ENCODE measurements at places on chromosomes 4 and X. TPM values are rescaled to one million over a fixed set of nuclear protein-coding genes. Genes with fewer than 3 reads are reported as not detected.

The LRIT3 gene
- total RNA-seq, result 0.25 TPM

The PAGE4 gene
- not detected for total RNA-seq

The ARSJ gene
- 16.7 TPM for total RNA-seq

The KLHL15 gene
- 7.2 TPM for total RNA-seq

The MAGEE2 gene
- total RNA-seq, result not detected

The HSFX3 gene
- total RNA-seq, result not detected

GRCh38 chrX:19799319-19800182, 87.8 kb downstream of the SH3KBP1 start:
- H3K27ac ChIP-seq, result no peak overlapping the region
- H3K36me3 ChIP-seq, result no peaks in the 10 kb centered on the region
- no peaks in the 10 kb centered on the region for H3K27me3 ChIP-seq

DNA sequence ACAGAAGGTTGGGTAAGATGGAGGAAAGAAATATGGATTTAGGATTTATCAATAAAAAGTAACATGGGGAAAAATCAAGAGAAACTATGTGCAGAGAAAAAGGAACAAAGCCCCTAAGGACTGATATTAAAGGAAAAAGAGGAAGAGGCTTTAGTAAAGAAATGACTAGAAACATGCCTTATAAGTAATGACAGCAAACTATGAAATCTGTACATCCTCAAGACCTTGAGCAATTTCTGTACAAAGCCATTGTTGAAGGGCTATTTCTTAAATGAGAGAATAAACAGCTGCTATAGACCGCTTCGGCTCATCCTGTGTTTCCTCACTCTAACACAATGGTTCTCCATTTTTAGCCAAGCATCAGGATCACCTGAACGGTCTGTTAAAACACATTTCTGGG, 180.3 kb upstream of the ATOH1 start:
- no peaks in the 10 kb centered on the region for H3K4me1 ChIP-seq
- no peaks in the 10 kb centered on the region for H3K36me3 ChIP-seq
- H3K27ac ChIP-seq, result no peak overlapping the region
- no peak overlapping the region for H3K4me3 ChIP-seq
- DNase-seq, result no peak

DNA sequence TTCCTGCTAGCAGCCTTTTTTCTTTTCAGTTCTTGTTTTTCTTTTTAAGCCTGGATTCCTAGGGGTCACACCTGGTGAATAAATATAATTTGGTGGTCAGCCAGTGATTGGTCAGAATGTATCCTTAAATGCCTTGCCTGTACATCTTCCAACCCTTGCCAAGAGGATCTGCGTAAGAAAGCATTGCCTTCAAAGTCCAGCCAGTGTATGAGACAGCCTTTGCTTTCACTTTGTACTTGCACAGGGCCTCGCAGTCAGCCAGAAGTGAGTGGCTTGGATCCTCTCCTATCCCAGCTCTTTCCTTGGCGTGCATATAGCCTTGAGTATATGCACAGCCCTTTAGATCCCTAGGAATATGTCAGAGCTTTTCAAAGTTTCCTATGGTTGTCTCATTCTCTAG, 22.2 kb downstream of the KANTR start:
- H3K4me1 ChIP-seq, result no peaks in the 10 kb centered on the region
- H3K36me3 ChIP-seq, result no peaks in the 10 kb centered on the region
- H3K4me3 ChIP-seq, result no peak overlapping the region
- H3K27me3 ChIP-seq, result no peaks in the 10 kb centered on the region
- no peak overlapping the region for H3K27ac ChIP-seq
- no peak for DNase-seq

- no peak overlapping the region for H3K4me3 ChIP-seq
- DNase-seq, result no peak
- H3K4me1 ChIP-seq, result no peaks in the 10 kb centered on the region
- no peaks in the 10 kb centered on the region for H3K36me3 ChIP-seq
These were observed 632.1 kb upstream of the AADAT start for GRCh38 chr4:170721812-170722373.

- no peak overlapping the region for H3K4me3 ChIP-seq
- no peak for DNase-seq
- H3K4me1 ChIP-seq, result peaks cover 2% of the 10 kb centered on the region
- H3K27me3 ChIP-seq, result no peaks in the 10 kb centered on the region
- no peak overlapping the region for H3K27ac ChIP-seq
- no peaks in the 10 kb centered on the region for H3K36me3 ChIP-seq
These were observed 483.2 kb downstream of the SMARCA1 start for GRCh38 chrX:129040124-129040523.

GRCh38 chr4:98482847-98483806, 175.3 kb downstream of the TSPAN5 start:
- no peak overlapping the region for H3K27ac ChIP-seq
- H3K4me3 ChIP-seq, result no peak overlapping the region
- no peak for DNase-seq
- no peaks in the 10 kb centered on the region for H3K4me1 ChIP-seq

- no peak overlapping the region for H3K4me3 ChIP-seq
- DNase-seq, result no peak
- no peaks in the 10 kb centered on the region for H3K27me3 ChIP-seq
- H3K4me1 ChIP-seq, result peaks cover 8% of the 10 kb centered on the region
These were observed 121.6 kb downstream of the RASL11B start for GRCh38 chr4:52983563-52984303.

DNA sequence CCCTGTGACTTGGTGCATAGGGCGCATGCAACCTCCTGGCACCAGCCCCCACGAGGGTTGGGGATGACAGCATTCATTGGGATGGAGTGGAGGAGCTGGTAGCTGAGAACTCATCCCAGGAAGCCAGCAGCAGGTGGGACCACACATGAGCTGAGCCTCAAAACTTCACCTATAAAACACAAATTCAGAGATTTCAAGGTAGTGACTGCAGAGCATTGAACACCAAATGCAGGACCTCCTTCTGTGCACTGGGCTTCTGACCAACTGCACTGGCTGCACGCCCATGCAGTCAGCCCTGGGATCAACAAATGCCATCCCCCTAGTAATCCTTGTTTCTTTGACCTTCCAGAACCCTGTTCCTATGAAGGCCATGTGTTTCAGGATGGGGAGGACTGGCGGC, 197.8 kb downstream of the FRAS1 start:
- H3K4me1 ChIP-seq, result no peaks in the 10 kb centered on the region
- no peaks in the 10 kb centered on the region for H3K27me3 ChIP-seq
- H3K27ac ChIP-seq, result no peak overlapping the region
- no peak for DNase-seq

GRCh38 chr4:41744572-41745291, 3.8 kb downstream of the PHOX2B start:
- no peaks in the 10 kb centered on the region for H3K36me3 ChIP-seq
- H3K27ac ChIP-seq, result no peak overlapping the region
- H3K27me3 ChIP-seq, result peaks cover 62% of the 10 kb centered on the region
- H3K4me1 ChIP-seq, result no peaks in the 10 kb centered on the region

DNA sequence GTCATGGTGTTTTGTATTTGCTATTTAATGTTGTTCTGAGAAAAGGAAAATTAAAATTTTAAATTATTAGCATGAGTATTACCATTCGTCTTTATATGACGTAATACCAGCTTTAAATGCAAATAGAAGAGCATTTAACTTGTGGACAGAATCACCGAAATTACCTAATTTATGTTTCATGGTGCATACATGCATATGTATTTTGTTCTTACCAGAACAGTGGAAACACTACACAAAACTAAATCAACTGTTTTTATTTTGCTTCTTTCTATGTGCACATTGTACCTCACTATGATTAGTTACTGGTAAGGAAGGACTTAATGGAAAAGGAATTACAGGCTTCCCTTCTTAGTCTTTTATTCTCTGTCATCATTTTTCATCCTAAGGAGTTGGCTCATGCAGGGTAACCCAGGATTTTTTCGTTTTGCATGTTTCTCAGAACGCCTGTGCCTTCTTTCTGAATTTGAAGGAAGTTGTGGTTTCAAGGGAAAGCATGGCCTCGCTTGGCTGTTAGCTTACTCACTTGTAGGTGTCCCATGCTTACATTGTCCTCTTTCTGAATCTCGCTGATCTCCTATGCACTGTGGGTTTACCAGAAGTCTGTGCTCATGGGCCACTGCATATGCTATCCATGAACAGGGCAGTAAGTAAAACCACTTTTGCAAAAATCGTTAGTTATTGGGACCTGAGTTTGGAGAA, 300.0 kb upstream of the PUDP start:
- no peaks in the 10 kb centered on the region for H3K27me3 ChIP-seq
- H3K4me3 ChIP-seq, result no peak overlapping the region
- H3K4me1 ChIP-seq, result no peaks in the 10 kb centered on the region
- no peak for DNase-seq

- H3K27ac ChIP-seq, result no peak overlapping the region
- H3K4me1 ChIP-seq, result no peaks in the 10 kb centered on the region
- no peak overlapping the region for H3K4me3 ChIP-seq
- no peaks in the 10 kb centered on the region for H3K36me3 ChIP-seq
These were observed 113.5 kb upstream of the USP9X start for GRCh38 chrX:40971736-40972135.

- no peak overlapping the region for H3K27ac ChIP-seq
- no peaks in the 10 kb centered on the region for H3K4me1 ChIP-seq
- no peak for DNase-seq
These were observed 9.9 kb upstream of the ZCCHC4 start for GRCh38 chr4:25302626-25303025.

GRCh38 chrX:145821898-145822571, 4.4 kb downstream of the SLITRK2 start:
- no peaks in the 10 kb centered on the region for H3K4me1 ChIP-seq
- H3K27ac ChIP-seq, result no peak overlapping the region
- H3K36me3 ChIP-seq, result no peaks in the 10 kb centered on the region
- no peak overlapping the region for H3K4me3 ChIP-seq
- H3K27me3 ChIP-seq, result peaks cover 26% of the 10 kb centered on the region

GRCh38 chr4:113869743-113870375, 108.3 kb upstream of the CAMK2D start:
- DNase-seq, result no peak
- H3K4me3 ChIP-seq, result no peak overlapping the region
- H3K4me1 ChIP-seq, result no peaks in the 10 kb centered on the region
- H3K27me3 ChIP-seq, result no peaks in the 10 kb centered on the region

Measured in kidney (tissue), 22 donors.